Muscle of leg (tissue), 16 donors: ENCODE measurements at places on chromosomes 11 and 22.

DNA sequence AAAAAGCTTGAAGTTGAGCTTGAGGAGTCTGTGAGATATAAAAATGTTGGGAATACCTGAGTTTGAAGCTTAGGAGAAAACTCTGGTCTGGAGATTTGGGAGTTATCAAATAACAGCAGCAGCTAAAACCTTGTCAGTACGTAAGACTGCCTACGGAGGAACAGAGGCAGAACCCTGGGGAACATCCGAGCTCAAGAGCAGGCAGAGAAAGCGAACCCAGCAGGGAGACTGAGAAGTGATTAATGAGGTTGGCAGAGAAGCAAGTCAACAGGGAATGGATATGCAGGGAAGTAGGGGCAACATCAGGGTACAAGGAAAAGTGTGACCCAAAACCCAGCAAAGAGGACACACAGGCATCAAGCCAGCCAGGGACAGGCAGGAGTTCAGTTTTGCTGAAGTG lies 12.6 kb upstream of the MTFP1 start:
- DNase-seq = no peak

GRCh38 chr11:69433741-69434140 lies 47.7 kb upstream of the LINC01488 start:
- DNase-seq = no peak

DNA sequence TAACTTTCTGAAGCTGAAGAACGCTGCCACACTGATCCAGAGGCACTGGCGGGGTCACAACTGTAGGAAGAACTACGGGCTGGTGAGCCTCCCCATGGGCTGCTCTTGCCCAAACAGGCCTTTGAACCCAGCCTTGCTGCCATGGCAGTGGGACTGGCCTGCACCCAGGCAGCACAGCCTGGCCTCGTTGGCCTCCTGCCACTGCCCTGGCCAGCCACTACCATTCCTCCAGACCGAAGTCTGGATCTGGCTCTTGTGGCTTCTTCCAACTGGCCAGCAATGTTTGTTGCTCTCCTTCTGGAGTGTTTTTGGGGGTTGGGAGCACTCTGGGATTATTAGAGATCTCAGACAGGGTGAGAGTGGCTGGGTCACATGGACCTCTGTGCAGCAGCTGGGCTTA lies 51.0 kb downstream of the MYO7A start:
- no peak for DNase-seq

DNA sequence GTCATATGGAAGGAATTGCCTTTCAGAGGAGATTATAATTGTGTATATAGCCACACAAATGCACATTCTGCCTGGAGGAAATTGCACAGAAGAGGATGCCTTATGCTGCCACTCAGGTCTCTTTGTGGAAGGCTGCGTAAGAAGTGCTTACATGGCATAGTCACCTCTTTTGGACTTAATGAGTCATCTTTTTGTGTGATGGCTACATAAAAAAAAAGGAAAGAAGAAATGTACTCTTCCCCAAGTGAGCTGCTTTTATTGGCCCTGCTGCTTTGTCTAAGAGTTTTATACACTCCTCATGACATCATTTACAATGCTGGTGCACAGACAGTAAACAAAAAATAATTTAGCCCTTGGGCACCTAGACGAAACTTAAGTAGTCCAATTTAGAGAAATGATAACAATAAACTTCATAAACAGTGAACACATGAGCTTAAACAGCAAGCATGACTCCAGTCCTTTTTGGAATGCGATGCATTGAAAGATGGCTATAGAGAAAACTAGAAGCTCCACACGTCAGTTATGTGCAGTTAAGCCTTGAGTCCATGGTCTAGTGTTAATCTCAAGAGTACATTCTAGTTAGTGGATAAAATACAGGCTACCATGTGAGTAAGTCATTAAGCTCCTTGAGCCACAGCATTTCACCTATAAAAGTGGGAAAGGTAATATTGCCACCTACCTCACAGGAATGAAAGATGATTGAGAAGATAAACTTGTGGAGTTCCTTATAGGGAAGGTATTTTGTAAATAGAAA lies 12.0 kb downstream of the CSTPP1 start:
- DNase-seq = no peak

- peak; percentile 21 for DNase-seq
Measured at GRCh38 chr11:134905928-134906327, 493.9 kb upstream of the B3GAT1 start.

DNA sequence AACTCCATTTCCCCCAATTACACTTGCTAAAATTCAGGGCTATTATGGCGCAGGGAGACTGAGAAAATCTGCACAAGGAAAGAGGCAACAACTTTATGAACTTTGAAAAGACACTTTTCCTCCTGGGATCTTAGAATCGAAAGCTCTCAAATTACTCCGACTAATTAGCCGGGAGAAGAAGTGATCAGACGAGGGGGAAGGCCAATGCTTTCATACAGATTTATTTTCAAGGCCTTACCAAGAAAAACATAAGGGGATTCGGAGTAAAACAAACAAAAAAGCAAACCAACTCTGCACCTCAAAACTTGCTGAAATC lies 1.6 kb downstream of the PAX6 start:
- no peak for DNase-seq

GRCh38 chr22:44037519-44038375 lies 13.6 kb downstream of the PARVB start:
- peak; percentile 90 for DNase-seq

DNA sequence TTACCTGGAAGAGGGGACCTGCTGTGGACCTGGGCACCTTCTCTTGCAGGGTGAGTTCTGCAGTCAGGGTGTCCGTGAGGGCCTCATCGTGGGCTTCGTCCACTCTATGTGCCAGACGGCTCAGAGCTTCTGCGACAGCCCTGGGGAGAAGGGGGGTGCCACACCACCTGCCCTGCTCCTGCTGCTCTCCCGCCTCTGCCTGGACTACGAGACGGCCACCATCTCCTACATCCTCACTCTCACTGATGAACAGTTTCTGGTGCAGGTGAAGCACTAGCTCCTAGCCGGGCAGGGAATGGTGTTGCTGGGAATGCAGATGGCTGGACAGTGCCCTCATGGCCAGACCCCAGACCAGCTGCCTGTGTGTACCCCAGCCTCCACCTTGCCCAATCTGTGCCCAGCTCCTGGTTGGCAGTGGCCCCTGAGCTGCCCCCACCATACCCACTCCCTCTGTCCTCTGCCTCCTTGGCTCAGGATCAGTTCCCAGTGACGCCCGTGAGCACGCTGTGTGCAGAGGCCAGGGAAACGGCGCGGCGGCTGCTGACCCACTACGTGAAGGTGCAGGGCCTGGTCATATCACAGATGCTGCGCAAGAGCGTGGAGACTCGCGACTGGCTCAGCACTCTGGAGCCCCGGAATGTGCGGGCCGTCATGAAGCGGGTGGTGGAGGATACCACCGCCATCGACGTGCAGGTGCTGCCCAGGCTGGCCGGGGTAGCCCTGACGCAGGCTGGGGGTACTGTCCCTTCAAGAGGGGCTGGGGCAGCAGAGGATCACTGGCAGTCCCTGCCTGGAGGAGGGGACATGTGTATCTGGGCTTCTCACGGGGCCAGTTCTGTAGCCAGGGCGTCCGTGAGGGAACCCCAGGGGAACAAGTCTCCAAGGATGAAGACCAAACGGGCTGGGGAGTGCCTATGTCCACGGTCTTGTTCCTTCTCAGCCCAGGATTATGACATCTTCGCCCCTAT lies 2.2 kb upstream of the TM7SF2 start:
- no peak for DNase-seq

DNA sequence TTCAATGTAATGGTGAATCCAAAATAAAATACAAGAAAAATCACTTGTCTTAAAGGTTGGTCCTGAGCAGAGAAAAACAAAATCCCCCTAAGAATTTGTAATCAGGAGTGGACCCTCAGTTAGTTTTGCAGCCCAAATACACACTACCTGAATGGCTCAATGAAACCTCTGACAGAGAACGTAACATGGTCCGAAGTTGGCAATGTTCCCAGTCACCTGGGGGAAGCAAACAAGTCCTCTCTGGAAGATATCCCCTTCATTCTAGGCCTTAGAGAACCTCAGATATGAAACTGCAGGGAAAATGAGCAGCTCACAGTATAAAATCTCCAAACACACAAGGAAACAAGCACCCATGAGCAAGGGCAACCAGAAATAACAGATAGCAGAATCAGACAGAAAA lies 58.2 kb downstream of the MORC2 start:
- no peak for DNase-seq

DNA sequence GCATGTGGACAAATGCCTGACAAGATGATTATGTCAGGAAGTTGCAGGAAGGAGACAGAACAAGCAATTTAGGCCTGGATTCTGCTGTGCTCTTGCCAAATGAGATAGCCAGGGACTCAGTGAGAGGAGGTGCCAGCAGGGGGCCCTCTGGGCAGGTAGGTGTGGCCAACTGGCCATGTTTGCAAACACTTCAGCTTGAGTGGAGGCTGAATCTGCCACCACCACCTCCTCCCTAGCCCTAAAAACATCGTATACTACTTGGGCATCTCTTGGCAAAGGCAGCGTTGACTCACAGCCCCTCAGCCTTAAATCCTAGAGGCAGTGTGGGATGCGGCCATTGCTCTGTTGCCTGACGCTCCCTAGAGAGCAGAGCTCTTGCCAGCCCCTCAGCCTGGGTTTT lies 95.1 kb upstream of the PLET1 start:
- no peak for DNase-seq

- no peak for DNase-seq
Measured at GRCh38 chr11:16099343-16099900, 256.9 kb downstream of the SOX6 start.

DNA sequence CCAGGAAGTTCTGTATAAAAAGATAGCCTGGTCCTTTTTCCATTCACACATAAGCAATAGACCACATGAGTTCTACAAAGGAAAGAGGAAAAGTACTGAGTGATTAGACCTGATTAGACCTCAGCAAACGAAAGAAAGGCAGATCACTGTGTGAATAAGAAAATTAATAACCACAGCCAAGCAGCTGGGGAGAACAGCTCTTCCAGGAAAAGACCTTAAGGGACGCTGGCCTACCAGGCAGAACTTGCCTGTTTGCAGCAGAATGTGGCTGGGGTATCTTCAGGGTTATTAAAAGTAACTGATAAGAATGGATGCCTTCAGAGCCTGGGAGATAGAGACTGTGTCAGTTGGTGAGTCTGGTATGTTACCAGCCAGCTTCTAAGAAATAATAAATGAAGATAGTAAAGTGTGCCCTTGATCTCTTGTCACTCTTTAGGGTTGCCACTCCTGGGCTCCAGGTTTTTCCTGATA lies 172.9 kb downstream of the DBX1 start:
- no peak for DNase-seq

GRCh38 chr11:9254416-9254815 lies 10.7 kb downstream of the DENND5A start:
- DNase-seq = no peak

DNA sequence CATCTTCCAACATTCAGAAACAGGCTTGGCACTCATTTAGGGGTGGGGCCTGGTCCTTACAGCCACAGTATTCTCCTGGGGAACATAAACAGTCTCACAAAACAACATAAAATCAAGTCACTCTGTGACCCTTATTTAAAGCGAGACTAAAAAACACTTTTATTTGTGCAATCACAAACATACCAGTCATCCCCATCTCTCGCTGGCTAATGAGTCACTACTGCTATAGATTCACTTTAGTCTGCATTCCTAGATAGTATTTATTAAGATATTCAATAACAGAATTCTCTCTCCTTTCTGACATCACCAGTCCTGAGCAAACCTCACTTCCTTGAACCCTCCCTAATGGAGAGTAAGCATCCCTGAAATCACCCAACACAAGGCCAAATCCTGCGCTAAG lies 68.0 kb downstream of the ZBTB44 start:
- DNase-seq = peak; percentile 18

- no peak for DNase-seq
Measured at GRCh38 chr22:29316141-29316828, 788 bp upstream of the RASL10A start.

- no peak for DNase-seq
Measured at GRCh38 chr11:115657586-115657985, 153.4 kb upstream of the CADM1 start.

DNA sequence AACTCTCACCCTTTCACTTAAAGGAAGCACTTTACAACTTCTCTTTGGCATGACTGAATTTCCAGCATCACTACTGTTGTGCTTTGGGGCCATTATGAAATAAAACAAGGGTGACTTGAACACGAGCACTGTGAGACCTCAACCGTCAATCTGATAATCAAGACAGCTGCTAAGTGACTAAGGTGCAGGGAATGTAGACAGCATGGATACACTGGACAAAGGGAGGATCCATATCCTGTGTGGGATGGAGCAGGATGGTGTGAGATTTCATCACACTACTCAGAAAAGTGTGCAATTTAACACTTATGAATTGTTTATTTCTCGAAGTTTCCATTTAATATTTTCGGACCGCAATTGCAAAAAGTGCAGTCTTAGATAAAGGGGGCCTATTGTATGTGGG lies 16.1 kb upstream of the EXPH5 start:
- no peak for DNase-seq

GRCh38 chr22:40642316-40642715 lies 5.8 kb upstream of the MRTFA start:
- DNase-seq = no peak

DNA sequence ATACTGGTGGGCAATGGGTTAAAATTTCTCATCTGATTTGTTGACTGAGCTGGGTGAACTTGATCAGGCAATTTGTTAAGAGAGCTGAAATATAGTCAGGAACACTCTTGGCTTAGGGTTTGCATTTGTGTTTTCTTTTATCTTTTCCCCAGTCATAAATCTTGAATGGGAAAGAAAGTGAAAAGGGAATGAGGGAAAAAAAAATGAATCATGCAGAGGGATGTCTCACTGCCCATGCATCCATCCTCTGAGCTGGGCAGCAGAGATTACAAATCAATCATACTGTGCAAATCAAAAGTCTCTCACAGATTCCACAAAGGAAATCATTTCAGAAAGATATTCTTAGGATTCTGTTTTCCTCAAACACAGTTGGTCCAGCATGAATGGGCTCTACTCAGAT lies 174.2 kb upstream of the MPPED2 start:
- no peak for DNase-seq

- DNase-seq = no peak
Measured at GRCh38 chr11:130237282-130238006, 77.3 kb downstream of the ZBTB44 start.

DNA sequence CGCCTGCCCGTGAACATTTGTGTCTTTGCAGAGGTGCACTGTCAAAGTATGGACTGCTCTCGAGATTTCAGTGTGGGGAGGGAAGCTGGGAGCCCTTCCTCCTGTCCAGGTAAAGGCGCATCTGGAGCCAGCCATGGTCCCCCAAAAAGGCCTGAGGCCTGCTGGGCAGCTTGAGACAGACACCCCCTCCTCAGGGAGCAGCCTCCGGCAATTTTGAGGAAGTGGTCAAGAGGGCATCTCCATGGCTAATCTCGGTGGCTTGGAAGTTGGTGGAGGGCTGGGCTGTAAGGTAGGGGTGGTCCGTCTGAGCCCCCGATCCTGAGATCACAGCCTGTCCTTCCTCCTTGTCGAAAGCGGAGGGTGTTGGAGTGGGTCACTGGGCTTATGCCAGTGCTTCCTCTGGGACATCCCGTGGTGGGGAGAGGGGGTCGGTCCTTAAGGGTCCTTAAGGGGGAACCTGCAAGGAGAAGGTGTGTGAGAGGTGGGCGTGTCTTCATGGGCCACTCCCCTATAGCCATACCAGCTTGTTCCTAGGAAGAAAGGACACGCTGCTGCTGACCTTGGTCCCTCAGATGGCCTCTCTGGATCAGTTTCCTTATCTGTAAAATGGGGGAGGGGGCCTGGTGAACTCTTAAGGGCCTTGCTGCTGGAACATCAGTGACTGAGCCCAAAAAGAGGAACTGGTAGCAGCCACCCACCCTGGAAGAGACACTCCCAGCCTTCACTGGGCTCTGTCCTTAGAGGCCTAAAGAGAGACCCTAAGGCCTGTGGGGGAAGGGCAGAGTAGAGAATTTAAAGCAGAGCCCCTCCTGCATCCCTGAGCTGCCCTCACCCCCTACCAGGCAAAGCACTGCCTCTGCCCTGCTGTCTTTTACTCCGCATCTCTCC lies 2.6 kb downstream of the KCNC1 start:
- no peak for DNase-seq

- no peak for DNase-seq
Measured at GRCh38 chr11:94513091-94513490, 830 bp downstream of the C11orf97 start.
